ENCODE measurements at places on chromosomes 3 and 15.

GRCh38 chr3:163916596-163917560, 1161.4 kb downstream of the SI start:
- DNase-seq = no peak

DNA sequence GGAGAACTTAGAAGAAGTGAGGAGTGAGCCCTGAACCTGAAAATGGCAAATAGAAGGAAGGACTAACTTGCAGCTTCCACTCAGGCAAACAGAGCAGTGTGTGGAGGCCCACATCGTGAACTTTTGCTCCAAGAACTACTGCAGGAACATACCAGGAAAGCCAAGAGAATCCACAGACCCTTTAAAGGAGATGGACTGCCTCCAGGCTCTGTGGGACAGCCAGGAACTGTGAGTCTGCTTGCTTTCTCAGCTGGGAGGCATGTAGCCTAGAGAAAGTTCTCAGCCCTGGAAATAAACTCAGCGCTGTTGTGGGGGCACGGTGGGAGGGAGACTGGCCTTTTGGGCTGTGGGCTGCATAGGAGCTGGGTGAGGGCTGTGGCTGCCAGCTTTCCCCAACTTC, 93.0 kb downstream of the SNRK start:
- DNase-seq = no peak

DNA sequence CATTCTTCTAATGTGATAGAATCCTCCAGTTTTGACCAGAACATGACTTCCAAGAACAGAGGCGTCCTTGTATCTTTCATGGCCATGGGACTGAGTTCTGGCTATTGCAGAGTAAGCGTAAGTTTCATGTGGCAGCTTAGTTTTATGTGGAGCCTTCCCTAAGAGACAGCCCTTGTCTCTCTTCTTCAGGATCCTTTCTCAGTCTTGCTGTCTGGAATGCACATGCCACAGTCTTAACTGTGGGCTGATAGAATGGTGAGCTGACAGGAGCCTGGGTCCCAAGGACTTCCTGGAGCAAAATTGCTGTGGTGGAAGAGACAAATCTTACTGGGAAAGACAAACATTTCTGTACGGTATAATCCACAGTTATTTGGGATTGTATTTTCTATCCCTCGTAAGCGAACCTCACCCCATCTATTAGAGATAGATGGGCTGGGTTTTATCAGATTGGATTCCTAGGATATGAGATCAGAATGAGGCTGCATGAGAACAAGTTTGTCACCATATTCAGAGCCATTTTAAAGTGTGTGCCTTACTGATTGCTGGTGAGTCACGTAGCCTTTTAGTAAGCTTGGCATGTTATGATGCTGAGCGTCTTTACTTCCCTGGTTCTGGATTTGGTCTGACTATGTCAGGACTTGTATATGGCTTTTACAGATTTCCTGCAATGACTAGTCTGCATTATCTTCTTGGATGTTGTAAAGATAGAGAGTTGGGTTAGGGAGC, 32.8 kb downstream of the CDIN1 start:
- DNase-seq = no peak

DNA sequence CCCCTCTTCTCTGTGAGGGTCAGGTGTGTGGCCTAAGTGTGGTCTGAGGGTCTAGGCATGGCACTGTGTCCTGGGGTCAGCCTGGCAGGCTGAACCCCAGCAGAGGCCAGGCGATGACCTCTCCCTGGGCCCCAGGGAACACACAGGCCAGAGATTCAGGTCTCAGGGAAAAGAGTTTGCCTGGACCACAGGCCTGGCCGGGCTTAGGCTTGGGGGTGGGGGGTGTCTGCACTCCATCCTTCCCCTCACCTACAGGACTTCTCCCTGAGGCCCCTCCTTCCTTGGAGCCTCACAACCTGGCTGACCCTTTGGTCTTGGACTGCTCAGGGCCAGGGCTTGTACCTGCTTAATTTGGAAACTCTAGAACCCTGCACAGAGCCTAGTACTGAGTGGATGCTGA, 21.8 kb downstream of the RASGRF1 start:
- no peak for DNase-seq

DNA sequence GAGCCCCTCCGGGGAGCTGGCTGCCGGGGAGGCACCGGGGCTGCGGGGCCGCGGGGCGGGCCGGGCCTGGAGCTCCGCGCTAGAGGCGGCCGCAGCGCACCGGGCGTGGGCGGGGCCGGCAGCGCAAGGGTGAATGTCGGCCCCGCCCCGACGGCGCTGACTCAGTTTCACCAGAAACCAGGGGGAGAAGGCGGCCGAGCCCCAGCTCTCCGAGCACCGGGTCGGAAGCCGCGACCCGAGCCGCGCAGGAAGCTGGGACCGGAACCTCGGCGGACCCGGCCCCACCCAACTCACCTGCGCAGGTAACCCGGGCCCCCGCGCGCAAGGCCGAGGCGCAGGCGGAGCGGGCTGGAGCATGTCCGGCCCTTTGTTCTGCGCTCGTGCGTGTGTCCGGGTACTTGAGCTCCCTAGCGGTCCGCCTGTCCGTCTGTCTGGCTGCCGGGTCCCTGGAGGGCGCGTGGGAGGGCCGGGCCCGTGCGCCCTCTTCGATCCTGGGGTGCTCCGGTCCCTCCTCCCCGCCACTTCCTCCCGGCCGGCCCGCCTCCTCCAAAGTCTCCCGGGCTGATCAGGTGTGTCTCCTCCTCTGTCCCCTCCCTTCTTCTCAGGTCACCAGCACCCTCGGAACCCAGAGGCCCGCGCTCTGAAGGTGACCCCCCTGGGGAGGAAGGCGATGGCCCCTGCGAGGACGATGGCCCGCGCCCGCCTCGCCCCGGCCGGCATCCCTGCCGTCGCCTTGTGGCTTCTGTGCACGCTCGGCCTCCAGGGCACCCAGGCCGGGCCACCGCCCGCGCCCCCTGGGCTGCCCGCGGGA, at the start of gene SPINT1:
Gene SPINT1, plus strand, starts transcription at position 164 of the 811 bp plus-strand sequence. Its CDS starts 507 bp downstream, at position 671.
- DNase-seq = peak; percentile 31

- DNase-seq = no peak
These were observed 177.3 kb upstream of the NAALADL2 start for GRCh38 chr3:174681784-174682183.

- DNase-seq = no peak
These were observed 49.7 kb downstream of the MEF2A start for GRCh38 chr15:99615460-99615859.

GRCh38 chr3:134880431-134880830, 85.4 kb downstream of the EPHB1 start:
- no peak for DNase-seq

DNA sequence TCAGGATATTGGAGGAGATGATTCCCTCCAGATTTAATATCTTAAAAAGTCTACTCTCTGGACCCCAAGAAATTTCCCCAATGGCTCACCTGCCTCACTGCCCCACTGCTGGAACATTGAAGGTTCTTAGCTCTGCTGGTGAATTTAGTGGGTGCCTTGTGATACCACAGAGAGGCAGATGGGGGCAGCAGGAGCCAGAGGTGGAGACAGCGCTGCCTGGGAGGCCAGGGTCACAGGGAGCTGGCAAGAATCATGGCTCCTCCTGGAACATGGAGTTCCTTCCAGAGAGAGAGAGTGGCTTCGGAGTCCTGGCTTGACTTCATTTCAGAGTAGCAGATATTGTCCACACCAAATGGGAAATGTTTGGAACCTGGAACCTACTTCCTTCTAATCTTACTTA, 263.5 kb upstream of the CFAP20DC start:
- DNase-seq = peak; percentile 4

GRCh38 chr3:190197346-190197763, 76.7 kb upstream of the P3H2 start:
- no peak for DNase-seq

GRCh38 chr3:5059782-5060181, 62.3 kb upstream of the ARL8B start:
- no peak for DNase-seq

DNA sequence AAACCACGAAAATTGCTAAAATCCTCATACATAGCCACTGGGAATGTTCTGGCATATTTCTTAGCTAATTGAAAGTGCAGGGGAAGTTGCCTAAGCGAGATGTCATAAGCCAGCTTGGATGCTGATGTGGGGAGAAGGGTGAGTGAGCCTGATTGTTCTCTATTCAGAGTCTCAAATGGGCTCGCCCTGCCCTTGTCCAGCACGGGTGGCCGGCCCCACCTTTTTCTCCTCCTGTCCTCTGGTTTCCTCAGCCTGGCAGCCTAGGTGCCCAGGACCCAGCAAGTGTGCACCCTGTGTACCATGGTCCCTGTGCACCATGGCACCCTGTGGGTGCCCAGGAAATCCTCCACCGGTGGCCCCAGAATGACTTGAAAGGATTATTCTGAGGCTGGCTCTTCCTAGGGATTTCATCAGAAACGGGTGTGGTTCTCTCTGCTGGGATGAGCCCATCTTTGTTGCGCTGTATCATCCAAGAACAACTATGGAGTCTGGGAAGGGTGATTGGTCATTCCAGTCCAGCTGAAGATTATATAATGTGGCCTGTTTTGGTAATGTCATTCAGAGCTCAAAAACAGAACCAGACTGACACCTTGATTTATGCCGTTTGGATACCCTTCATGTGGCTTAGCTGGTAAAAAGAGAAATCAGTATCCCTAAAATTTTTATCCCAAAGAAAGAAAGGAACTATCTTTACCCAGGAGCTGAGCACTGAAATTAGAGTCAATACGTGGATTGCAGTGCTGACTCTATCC, 150.8 kb upstream of the BHLHE40 start:
- no peak for DNase-seq

DNA sequence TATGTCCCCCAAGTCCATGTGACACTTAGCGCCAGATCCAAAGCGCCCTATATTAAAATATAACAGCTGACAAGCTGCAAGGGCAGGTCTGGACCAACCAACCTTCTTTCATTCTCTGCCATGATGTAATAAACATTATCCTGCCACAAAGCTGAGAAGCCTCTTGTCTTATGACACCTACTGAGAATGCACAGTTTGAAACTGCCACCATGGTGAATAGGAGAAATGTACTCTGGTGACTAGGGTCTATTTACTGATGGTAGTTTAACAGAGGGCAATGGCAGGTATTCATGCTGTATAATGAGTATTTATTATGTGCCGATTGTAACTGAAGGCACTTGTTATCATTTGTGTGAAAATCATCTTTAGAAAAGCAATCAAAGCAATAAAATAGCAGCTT, 634.0 kb downstream of the OTOL1 start:
- no peak for DNase-seq

DNA sequence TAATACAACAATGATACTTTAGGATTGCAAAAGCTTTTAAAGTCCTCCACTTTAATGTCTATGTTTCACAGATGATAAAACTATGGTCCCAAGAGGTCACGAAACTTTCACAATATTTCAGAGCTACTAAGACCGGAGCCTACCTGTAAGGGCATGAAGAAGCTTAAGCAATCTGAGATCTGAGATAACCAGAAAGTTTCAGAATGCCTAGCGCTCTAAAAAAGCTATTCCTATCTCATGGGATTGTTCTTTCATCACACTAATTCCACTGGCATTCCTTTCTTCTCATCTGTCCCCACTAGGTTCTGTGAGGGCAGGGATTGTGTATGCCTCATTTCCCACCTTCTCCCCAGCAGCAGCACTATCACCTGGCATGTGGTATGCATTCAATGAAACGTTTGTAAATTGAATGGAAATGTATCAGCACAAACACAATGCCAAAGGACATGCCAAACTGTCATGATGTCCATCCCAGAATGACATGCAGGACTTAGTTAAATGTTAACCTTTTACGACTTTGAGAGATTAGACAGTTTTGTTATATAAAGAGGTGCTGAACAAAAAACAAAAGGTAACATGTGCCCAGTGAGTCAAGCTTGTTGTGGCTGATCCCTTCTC, 104.7 kb upstream of the NR2F2 start:
- DNase-seq = no peak

GRCh38 chr3:197025736-197026480, 3.7 kb downstream of the MELTF start:
- no peak for DNase-seq

GRCh38 chr3:87307805-87308204, 31.4 kb upstream of the POU1F1 start:
- DNase-seq = no peak

GRCh38 chr3:118578559-118578958, 456.1 kb downstream of the IGSF11 start:
- no peak for DNase-seq

GRCh38 chr3:194986208-194987043, 284.5 kb downstream of the XXYLT1 start:
- DNase-seq = peak; percentile 60

- DNase-seq = no peak
These were observed 57.7 kb downstream of the SLC12A8 start for GRCh38 chr3:125154800-125155269.

GRCh38 chr3:89252860-89253259, 145.4 kb downstream of the EPHA3 start:
- DNase-seq = no peak

DNA sequence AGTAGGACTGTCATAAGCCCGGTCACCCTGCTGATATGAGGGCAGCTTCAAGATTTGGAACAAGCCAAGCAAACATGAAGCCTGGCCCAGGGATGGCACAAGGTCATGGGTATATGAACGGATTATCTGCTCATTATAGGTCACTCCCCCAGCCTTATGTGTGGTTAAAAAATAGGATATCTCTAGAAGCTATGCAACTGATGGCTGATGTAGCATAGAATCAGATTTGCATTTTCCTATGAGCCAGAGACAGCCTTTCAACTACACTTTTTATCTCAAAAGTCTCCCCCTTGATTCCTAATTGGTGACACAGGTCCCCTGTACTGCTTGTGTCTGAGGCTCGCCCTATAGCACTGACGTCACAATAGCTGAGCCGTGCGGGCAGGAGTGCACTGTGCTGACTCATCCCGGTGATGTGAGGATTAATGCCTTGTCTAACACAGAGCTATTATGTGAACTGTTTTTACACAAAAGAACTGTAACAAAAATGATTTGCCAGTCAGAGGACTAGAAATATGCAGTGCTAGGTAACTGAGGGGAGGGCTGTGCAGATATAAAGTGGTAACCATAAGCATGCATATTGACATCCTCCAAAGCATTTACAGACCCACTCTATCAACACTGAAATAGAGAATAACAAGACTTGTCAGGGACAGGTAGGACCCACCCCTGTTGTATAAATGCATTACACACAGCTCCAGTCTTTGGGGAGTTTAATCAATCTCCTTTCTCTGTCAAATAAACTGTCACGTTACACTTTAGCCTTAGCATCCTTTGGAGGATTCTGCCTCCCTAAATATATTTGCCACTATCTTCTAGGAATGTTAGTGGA, 204.9 kb downstream of the TIGIT start:
- DNase-seq = no peak

DNA sequence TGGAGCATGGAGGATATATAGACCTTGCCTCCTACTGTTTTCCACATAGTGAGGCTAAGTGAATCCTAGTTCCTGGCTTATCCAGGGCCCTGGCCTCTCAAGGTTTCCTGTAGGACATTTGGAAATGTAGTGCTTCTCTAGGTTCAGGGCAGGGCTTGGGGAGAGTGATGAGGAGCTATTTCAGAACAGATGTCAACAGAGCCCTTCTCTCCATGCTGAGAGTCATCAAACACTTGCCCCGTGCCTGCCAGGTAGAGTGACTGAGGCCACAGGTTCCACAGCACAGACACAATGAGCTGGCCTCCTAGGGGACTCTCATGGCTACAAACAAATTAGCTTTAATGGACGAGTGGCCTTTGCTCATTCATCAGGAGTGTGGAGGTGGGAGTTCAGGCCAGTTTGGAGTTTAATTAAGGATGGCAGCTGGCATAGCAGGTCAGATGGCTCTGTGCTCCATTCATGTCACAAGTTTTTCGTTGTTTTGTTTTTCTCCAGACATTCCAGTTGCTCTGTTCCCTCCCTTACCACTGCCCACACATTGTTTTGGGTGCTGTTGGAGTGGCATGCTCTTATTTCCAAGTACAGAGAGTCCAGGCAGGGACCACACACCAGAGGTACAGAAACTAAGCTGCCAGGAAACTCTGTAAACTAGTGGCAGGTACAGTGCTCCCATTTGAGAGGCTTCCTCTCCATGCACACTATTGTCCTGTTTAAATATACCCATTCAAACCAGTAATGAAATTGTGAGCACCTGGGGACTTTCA, 189.8 kb downstream of the RYR3 start:
- DNase-seq = no peak
